ENCODE measurements at places on chromosomes 16 and 17. TPM values are rescaled to one million over a fixed set of nuclear protein-coding genes. Genes with fewer than 3 reads are reported as not detected.

DNA sequence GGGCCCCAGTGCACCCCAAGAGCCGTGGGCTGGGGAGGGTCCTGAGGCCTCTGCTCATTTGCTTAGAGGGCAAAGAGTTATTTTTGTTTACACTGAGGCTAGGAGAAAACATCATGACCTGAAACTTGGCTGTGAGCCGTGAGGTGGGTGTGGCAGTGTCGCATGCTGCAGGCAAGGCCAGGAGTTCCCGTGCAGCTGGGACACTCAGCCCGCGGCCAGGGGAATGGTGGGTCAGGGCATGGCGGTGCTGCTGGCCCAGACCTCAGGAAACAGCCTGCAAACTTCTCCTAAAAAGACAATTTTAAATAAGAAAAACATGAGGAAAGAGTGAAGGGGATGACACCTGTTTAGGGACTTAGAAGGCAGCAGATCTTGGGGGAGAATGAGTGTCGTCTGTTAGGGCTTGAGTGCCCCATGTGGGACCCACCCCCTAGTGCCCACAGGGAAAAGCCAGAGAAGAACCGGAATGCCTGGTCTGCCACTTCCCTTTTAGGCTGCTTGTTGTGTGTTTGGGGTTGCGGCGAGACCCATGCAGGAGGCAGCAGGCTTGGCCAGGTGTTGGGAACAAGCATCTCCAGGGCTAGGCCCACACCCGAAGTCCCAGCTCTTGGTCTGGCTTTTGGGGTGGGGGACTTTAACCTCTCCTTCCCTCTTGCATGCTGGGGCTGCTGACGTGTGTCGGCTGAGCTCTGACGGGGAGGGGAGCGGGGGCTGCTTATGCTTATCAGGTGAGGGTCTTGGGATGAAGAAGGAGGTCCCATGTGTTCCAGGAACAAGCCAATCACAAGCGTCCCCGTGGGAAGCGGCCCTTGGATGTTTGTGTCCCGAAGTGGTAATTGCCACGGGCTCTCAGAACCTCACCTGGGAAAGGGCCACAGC is 80.9 kb upstream of the GNG13 start:
- no peak overlapping the region for H3K27ac ChIP-seq
- no peaks in the 10 kb centered on the region for H3K27me3 ChIP-seq
- no peaks in the 10 kb centered on the region for H3K36me3 ChIP-seq
- no peaks in the 10 kb centered on the region for H3K4me1 ChIP-seq
- no peak for DNase-seq

Gene TAF15
- total RNA-seq = 252 TPM

DNA sequence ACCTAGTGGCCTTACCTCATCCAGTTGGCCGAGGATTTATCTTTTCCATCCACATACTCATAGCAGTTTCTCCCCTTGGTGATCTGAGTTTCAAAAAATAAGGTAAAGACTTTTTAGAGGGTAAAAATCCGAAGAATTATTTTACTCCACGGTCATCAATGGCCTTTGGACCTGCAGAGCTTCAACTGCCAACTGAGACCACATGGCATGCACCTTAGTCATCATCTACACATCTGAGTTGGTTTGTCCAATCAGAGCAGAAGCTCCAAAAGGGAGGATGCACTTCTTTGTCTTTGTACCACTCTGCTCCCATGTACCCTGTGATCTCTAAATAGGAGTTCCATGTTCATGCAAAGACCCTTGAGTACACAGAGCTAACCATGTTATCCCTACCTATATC is 15.7 kb downstream of the PRDM7 start:
- H3K36me3 ChIP-seq = no peaks in the 10 kb centered on the region
- H3K27me3 ChIP-seq = peaks cover 31% of the 10 kb centered on the region
- no peaks in the 10 kb centered on the region for H3K4me1 ChIP-seq
- DNase-seq = no peak
- H3K4me3 ChIP-seq = no peak overlapping the region
- H3K27ac ChIP-seq = no peak overlapping the region

- H3K27me3 ChIP-seq = no peaks in the 10 kb centered on the region
- H3K4me3 ChIP-seq = no peak overlapping the region
- H3K4me1 ChIP-seq = no peaks in the 10 kb centered on the region
- no peak overlapping the region for H3K27ac ChIP-seq
- DNase-seq = no peak
- H3K36me3 ChIP-seq = no peaks in the 10 kb centered on the region
These were observed 281.0 kb downstream of the FTO start for GRCh38 chr16:53984936-53985335.

DNA sequence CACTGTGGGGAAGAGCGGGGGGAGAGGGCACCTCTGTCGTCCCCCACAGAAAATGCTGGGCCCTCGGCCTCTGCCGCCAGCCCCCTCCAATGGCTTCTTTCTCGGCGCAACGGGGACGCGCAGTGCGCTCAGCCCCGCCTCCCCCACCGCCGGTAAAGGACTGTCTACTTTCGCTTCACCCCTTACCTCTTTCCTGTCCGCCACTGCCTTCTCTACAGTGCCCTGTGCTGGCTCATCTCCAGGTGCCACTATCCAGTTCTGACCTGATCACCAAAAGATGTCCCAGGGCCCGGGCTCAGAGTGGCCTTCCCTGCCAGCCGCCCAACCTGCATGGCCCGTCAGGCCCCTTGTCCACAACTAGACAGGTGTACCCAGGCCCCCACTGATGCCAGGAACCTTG is 7.3 kb downstream of the ENDOV start:
- peaks cover under 1% of the 10 kb centered on the region for H3K36me3 ChIP-seq
- no peak for DNase-seq
- H3K27me3 ChIP-seq = peaks cover 2% of the 10 kb centered on the region

DNA sequence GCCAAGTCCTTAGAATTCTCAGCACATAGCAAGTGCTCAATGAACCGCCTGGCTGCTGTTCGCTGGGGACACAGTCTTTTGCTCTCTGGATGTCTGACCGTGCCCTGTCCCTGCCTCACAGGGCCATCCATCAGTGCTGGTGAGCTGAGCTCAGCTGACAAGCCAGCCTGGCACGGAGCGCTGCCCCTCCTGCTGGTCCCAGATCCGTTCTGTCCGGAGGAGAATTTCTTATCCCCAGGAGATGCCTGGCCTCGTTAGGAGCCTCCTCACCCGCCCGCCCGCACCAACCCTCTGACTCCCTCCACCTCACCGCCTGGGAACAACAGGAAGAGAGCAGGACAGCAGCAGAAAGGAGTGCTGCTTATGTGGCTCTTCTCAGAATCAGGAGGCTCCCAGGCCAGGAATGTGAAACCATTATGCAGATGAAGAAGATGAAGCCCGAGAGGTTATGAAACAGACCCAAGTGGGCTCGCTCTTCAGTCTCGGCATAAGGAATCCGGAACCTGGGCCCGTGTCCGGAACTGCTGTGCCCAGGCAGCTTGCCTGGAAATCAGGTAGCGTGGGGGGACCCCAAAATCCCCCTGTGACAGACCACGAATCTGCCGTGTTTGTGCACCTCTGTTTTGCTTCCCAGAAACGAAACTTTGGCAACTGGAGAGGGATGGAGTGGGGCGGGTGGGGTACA is 28.8 kb upstream of the RMI2 start:
- H3K27me3 ChIP-seq = no peaks in the 10 kb centered on the region
- peaks cover 40% of the 10 kb centered on the region for H3K4me1 ChIP-seq
- no peak overlapping the region for H3K27ac ChIP-seq
- no peak for DNase-seq

Gene HEATR9
- 2.3 TPM for total RNA-seq

DNA sequence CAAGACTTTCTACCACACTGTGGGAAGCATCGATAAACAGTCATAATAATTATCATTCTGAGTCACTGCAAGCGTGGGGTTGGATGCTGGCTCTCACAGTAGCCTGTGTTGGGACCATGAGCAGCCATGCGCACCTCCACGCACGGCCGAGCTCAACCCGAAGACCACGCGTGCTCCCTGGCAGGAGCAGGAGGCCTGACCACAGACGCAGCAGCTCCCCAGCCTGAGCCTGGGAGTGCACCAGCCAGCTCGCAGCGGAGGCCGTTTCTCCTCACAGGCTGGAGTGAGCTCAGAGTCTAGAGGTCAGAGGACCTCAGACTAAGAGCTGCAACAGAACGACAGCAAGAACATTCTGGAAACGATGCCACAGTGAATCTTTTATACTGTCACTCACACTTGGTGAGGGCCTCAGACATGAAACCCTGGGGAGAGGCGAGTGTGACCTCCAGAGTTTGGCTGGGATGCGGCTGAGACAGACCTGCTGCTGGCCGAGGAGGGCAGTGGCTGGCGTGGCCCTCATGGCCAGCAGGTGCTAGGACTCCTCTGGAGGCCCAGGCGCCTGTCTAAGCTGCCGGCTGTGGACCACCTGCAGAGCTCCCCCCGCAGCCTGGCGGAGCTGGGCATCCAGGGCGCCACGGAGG is 6.0 kb downstream of the NDUFAF8 start:
- H3K4me1 ChIP-seq = peaks cover 26% of the 10 kb centered on the region
- peaks cover 22% of the 10 kb centered on the region for H3K36me3 ChIP-seq
- no peaks in the 10 kb centered on the region for H3K27me3 ChIP-seq
- DNase-seq = no peak
